ENCODE measurements at places on chromosomes 16 and 17. TPM values are rescaled to one million over a fixed set of nuclear protein-coding genes. Genes with fewer than 3 reads are reported as not detected.

GRCh38 chr16:55760310-55761001 is 72.4 kb downstream of the CES1 start:
- H3K27ac ChIP-seq = peak overlapping the region; percentile 45
- H3K4me1 ChIP-seq = no peaks in the 10 kb centered on the region
- no peaks in the 10 kb centered on the region for H3K27me3 ChIP-seq
- H3K36me3 ChIP-seq = no peaks in the 10 kb centered on the region
- no peak for DNase-seq

DNA sequence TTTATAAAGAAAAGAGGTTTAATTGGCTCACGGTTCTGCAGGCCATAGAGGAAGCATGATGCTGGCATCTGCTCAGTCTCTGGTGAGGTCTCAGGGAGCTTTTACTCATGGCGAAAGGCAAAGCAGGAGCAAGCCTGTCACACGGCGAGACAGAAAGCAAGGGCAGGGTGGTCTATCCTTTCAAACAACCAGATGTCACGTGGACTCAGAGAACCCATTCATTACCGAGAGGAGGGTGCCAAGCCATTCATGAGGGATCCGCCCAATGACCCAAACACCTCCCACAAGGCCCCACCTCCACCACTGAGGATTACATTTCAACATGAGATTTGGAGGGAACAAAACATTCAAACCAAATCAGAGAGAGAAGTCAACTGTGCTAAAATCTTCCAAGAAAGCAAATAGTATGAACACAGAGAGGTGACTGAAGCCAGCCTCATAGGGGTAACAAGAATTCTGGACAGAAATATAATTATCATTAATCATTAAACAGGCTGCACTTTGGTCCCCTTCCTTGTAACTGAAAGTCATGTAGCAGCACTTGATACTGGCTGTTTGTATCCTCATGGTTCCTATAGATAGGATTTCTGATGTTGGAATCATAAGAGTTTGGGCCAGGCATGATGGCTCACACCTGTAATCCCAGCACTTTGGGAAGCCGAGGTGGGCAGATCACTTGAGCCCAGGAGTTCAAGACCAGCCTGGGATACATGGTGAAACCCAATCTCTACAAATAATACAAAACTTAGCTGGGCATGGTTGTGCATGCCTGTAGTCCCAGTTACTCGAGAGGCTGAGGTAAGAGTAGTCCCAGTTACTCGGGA is 52.5 kb upstream of the B4GALNT2 start:
- no peak for DNase-seq
- H3K4me1 ChIP-seq = no peaks in the 10 kb centered on the region
- no peaks in the 10 kb centered on the region for H3K27me3 ChIP-seq
- H3K27ac ChIP-seq = no peak overlapping the region
- H3K4me3 ChIP-seq = no peak overlapping the region

- no peaks in the 10 kb centered on the region for H3K36me3 ChIP-seq
- no peak overlapping the region for H3K27ac ChIP-seq
- no peaks in the 10 kb centered on the region for H3K27me3 ChIP-seq
- H3K4me3 ChIP-seq = no peak overlapping the region
- peak; percentile 29 for DNase-seq
Observed at GRCh38 chr16:85707528-85708095, 18.9 kb upstream of the GINS2 start.

DNA sequence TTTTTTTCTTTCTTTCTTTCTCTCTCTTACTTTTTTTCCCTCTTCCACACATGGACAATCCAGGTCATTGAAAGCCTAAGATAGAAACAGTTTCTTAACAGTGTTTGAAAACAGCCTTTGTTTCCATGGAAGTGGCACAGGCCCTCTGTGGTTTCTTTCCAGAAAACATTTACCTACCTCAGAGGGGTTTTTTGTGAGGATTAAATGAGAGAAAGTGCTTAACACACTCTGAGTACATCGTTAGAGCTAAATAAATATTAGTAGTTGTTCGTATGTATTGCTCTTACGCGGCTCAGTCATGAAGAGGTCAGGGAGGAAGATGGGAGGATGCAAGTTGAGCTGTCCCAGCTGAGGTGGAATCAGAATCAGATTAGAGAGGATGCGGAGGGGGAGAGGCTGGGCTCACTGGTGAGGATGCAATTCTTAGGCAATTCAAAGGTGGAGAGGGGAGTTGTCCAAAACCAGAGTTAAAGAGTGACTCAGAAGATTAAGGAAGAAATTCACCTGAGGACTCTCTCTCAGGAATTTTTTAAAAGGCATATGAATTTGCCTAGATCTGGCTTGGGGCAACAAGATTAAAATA is 345.4 kb downstream of the PMP22 start:
- no peak for DNase-seq
- no peak overlapping the region for H3K27ac ChIP-seq
- no peak overlapping the region for H3K4me3 ChIP-seq

DNA sequence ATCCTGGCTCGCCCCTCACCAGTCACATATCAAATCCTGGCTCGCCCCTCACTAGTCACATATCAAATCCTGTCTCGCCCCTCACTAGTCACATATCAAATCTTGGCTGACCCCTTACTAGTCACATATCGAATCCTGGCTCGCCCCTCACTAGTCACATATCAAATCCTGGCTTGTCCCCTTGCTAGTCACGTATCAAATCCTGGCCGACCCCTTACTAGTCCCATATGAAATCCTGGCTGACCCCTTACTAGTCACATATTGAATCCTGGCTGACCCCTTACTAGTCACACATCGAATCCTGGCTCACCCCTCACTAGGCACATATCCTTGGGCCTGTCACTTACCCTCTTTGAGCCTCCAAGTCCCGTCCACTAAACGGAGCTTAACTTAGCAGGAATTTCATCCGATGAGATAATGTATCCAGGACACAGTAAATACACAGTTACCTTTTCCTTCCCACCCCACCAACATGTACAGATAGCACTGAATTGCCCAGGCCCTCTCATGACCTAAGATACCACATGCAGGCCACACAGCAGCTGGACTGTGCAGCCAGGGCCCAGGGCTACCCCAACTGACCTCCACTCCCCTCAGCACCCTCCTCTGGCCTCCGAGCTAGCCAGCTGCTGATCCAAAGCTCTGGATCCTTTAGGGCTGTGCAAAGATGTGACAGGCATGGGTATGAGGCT is 157.8 kb upstream of the RPH3AL start:
- H3K36me3 ChIP-seq = no peaks in the 10 kb centered on the region
- DNase-seq = no peak
- H3K27ac ChIP-seq = no peak overlapping the region
- H3K4me3 ChIP-seq = no peak overlapping the region
- H3K27me3 ChIP-seq = no peaks in the 10 kb centered on the region

DNA sequence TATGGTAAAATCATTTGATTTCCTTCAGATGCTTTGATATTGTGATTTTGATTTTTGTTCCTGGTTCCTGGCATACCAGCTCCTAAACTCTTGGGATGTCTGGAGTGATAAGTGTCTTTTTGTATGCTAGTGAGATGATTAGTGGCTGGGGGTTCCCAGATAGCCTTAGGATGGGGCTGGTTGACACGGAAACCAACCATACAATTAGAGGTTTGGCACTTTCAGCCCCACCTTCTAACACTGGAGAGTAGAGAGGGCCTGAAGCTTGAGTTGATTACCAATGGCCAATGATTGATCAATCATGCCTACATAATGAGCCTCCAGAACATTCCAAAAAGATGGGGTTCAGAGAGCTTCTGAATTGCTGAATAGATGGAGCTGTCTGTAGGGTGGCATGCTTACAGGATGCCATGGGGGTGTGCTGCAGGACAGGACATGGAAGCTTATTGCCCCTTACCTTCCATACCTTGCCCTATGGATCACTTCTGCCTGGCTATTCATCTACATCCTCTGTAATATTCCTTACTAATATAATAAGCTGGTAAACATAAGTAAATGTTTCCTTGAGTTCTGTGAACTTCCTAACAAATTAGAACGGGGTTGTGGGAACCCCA is 22.8 kb downstream of the RNF112 start:
- DNase-seq = no peak
- H3K27ac ChIP-seq = no peak overlapping the region
- H3K27me3 ChIP-seq = no peaks in the 10 kb centered on the region

DNA sequence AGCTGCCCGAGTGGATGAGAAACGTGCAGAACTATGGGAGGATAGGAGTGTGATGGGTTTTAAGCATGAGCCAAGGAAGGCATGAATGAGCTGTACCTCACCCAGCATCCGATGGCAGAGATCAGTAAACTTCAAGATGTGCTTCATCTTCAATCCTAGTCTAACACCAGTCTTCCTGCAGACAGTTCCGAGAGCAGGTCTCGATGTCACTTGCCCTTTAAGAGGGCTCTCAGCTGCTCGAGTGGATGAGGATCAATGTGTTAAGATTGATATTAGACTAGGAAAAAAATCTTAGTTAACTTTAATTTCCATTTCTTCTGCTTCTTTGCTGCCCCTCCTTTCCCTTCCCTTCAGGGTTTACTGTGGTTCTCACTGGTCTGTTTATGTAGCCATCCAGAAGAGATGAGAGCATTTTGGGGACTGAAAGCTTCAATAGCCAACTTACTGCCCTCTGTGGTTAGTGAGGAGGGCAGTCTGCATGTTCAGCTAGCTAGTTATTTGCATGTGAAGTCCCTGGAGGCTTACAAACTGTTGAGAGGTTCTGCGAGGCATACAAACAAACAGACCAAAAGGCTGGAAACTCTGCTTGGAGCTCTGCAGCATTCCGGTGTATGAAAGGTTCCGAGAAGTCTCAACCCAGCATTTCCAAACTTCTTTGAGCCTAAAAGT is 15.3 kb downstream of the KLHL36 start:
- no peaks in the 10 kb centered on the region for H3K4me1 ChIP-seq
- H3K36me3 ChIP-seq = peaks cover 23% of the 10 kb centered on the region
- no peaks in the 10 kb centered on the region for H3K27me3 ChIP-seq
- no peak overlapping the region for H3K27ac ChIP-seq

- H3K27me3 ChIP-seq = no peaks in the 10 kb centered on the region
- no peaks in the 10 kb centered on the region for H3K36me3 ChIP-seq
Observed at GRCh38 chr16:15682105-15682570, 32.1 kb downstream of the NDE1 start.

- H3K4me3 ChIP-seq = no peak overlapping the region
- DNase-seq = no peak
- no peaks in the 10 kb centered on the region for H3K36me3 ChIP-seq
- H3K4me1 ChIP-seq = no peaks in the 10 kb centered on the region
- H3K27ac ChIP-seq = no peak overlapping the region
Observed at GRCh38 chr16:30837904-30838303, 50.9 kb upstream of the ZNF629 start.

- no peaks in the 10 kb centered on the region for H3K36me3 ChIP-seq
- H3K27me3 ChIP-seq = no peaks in the 10 kb centered on the region
- DNase-seq = no peak
- H3K4me1 ChIP-seq = peaks cover 3% of the 10 kb centered on the region
Observed at GRCh38 chr17:42289611-42290181, 1.4 kb downstream of the STAT5A start.

- H3K4me3 ChIP-seq = no peak overlapping the region
- no peaks in the 10 kb centered on the region for H3K27me3 ChIP-seq
- H3K27ac ChIP-seq = no peak overlapping the region
- H3K36me3 ChIP-seq = no peaks in the 10 kb centered on the region
- no peak for DNase-seq
- H3K4me1 ChIP-seq = no peaks in the 10 kb centered on the region
Observed at GRCh38 chr17:55540414-55541091, 29.3 kb upstream of the SMIM36 start.

DNA sequence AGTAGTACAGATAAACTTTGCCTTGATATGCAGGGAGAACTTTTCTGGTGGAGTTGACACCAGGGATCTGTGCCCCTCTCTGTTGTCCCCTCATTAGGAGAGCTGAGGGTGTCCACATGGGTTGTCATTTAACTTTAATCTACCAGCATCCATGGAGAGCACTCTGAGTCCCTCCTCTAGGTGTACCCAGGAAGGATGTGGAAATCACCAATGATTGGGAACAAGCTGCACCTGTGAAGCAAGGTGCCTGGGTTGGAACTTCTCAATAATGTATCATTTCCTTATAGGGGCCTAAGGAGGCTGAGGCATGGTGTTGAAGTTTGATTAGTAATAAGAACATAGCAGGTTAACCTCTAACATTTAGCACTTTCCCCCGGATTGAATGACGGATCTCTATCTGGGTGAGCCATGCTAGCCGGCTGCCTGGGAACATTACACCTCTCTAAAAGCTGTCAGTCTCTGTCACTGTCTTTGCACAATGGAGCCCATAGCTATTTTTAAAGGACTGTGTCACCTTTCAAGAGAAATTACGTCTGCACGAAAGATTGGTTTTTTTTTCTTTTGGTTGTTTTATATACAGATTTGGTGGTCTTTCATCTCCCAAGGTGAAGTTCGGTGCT is 239.3 kb downstream of the MAF start:
- H3K27ac ChIP-seq = no peak overlapping the region
- H3K4me3 ChIP-seq = no peak overlapping the region
- no peaks in the 10 kb centered on the region for H3K36me3 ChIP-seq
- no peaks in the 10 kb centered on the region for H3K4me1 ChIP-seq

- H3K36me3 ChIP-seq = no peaks in the 10 kb centered on the region
- no peaks in the 10 kb centered on the region for H3K4me1 ChIP-seq
- H3K4me3 ChIP-seq = no peak overlapping the region
- no peak overlapping the region for H3K27ac ChIP-seq
- DNase-seq = no peak
- no peaks in the 10 kb centered on the region for H3K27me3 ChIP-seq
Observed at GRCh38 chr16:50731130-50731988, 10.5 kb upstream of the CYLD start.

DNA sequence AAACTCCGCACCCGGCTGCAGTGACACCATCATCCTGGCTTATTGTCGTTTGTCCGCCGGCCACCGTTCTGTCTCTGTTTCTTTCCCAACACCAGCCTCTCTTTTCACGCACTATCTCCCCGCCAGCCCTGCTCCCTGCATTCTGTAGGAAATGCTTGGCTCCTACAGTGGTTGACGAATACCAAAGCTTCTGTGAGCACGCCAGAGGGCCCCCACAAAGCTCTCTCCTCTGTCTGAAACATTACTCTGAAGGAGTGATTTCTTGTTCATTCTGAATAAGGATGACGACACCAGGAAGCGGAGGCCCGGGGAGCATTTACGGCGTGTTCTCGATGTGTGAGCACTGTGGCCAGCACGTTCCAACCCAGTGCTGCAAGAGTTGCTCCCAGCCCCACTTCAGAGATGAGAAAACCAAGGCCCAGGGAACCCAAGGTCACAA is 58.8 kb downstream of the ADCY9 start:
- H3K4me3 ChIP-seq = no peak overlapping the region
- no peak overlapping the region for H3K27ac ChIP-seq
- DNase-seq = no peak
- no peaks in the 10 kb centered on the region for H3K36me3 ChIP-seq
- no peaks in the 10 kb centered on the region for H3K27me3 ChIP-seq
- H3K4me1 ChIP-seq = no peaks in the 10 kb centered on the region

DNA sequence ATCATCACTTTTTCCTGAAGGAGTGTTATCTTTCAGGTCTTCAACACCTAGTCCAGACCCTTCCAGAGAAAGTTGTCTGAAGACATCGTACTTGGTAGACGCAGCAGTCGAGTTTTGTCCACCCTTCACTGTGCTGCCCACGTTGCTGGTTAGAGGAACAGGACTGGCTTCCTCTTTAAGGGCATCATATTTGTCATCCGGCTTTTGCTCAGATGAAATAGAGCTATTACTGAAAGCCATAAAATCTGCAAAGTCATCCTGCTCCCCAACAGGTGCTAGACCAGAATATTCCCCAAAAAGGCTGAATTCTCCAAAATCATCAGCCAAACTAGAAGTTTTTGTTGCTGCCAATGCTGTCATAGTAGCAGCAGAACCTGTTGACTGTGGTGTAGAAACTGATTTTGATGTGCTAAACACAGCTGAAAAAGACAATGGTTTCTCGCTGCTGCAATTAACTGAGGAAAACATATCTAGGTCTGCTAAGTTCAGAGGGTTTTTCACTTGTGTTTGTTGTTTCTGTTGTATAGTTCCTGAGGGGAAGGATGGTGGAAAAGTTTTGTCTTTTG is 55.7 kb downstream of the SYNRG start:
- no peaks in the 10 kb centered on the region for H3K4me1 ChIP-seq
- DNase-seq = no peak
- no peak overlapping the region for H3K27ac ChIP-seq

Gene CFAP97D1
- total RNA-seq = not detected

Gene KCNH6
- total RNA-seq = 22.4 TPM

Gene RAB26
- total RNA-seq = 1.8 TPM
